ENCODE measurements at places on chromosomes 4 and X.

DNA sequence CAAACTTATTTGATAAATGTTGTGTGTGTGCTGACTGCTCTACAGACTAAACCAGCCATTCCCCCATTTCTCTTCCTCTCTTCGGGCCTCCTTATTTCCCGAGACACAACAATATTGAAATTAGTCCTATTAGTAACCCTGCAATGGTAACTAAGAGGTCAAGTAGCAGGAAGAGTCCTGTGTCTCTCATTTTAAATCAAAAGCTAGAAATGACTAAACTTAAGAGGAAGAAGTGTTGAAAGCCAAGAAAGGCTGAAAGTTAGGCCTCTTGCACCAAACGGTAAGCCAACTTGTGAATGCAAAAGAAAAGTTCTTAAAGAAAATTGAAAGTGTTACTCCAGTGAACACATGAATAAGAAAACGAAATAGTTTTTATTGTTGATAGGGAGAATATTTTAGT, 357.8 kb upstream of the SLC7A11 start:
- no peak for DNase-seq

DNA sequence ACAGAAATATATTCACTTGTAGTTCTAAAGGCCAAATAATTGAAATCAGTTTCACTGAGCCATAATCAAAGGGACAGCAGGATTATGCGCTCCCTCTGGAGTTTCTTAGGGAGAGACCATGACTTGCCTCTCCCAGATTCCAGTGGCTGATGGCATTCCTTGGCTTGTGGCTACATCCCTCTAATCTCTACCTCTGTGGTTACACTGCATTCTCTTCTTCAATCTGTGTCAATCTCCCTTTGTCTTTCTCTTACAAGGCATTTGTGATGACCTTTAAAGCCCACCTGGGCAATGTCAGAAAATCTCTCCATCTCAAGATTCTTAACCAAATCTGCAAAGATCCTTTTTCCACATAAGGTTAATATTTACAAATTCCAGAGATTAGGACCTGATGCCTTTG, 260.2 kb downstream of the UNC5C start:
- no peak for DNase-seq

DNA sequence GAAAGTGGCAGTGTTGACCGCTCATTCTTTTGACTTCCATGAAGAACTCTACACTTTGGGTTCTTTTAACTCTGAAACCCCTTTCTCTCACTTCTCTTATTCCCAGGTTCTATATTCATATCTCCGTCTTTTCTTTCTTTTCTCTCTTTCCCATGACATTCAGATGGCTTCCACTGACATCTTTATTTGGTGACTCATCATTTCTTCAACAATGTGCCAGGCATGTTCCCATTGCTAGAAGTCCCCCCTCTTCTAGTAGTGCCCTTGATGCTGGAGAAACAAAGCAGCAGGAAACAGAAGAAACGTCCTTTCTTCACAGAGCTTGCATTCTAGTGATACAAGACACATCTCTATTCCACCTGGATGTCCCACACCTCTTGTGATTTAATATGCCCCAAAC, 33.3 kb downstream of the PKD2 start:
- no peak for DNase-seq

GRCh38 chr4:3091464-3091863, 17.0 kb downstream of the HTT start:
- DNase-seq, result no peak

DNA sequence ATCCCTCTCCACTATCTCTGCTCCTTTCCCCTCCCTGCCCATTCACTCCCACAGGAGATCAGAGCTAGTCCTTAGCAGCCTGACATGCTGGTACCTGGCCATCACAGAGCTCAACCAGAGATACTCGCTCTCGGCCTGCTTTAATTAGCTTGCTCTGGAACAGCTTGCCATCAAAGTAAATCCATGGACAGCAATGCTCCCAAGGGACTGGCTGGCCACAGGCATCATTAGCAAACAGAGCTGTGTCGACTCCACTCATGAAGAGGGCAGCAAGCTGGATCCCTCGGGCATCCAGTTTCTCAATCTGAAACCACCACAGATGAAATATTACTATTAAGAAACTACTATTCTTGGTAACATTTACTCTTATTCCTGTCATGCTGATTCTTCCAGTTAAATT, 43.4 kb upstream of the PHF8 start:
- no peak for DNase-seq

DNA sequence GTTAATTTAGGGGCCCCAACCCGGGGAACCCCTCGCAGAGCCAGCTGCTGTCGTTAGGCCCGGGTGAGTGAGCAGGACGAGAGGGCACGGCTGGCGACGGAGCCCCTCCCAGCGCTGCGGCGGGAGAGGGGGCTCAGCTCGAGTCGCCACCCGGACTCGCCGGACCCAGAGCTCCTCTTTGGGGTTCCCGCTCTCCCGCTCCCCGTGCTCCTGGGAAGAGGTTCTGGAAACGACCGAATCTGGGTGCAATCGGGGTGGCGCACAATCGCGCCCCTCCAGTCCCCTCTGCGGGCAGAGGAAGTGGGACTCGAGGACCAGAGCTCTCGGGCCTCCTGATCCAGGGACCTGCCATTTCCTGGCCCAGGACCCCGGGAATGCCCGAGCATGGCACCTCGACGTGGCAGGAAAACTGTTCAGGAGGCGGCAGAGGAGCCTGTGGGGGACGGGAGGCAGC, 37.3 kb upstream of the ARAF start:
- DNase-seq, result no peak

- no peak for DNase-seq
These were observed 86.0 kb upstream of the C1QTNF7 start for GRCh38 chr4:15341733-15342300.

GRCh38 chrX:26845056-26845455, 618.1 kb downstream of the PPP4R3C start:
- DNase-seq, result peak; percentile 23

- DNase-seq, result no peak
These were observed 255.1 kb upstream of the GK2 start for GRCh38 chr4:79663141-79663540.

- no peak for DNase-seq
These were observed 24.1 kb downstream of the NAT8L start for GRCh38 chr4:2083116-2083825.

GRCh38 chr4:140343303-140343702, 30.1 kb upstream of the SCOC start:
- no peak for DNase-seq

DNA sequence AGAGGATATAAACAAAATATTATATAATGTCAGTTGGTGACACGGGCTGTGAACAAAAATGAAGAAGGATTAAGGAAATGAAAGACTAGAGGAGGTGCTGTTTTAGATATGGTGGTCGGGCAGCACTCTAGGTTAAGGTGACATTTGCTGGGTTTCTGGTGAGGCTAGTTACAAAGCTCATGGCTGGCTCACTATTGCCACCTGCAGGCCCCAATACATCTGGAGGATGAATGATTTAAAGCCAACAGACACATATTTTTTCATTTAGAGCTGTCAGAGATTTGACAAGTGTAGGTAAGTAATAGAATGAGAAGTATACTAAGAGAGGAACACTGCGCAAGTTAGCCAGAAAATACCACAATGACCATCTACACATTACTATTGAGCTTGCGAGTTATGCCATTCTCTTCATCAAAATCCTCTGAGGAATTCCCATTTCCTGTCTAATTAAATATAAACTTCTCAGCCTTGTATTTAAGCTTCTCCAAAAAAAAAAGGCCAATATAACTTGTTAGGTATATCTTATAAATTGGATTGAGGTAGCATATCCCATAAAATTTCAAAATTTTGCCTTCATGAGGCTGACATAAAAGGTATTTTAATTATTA, 6.4 kb upstream of the FGG start:
- DNase-seq, result peak; percentile 10

DNA sequence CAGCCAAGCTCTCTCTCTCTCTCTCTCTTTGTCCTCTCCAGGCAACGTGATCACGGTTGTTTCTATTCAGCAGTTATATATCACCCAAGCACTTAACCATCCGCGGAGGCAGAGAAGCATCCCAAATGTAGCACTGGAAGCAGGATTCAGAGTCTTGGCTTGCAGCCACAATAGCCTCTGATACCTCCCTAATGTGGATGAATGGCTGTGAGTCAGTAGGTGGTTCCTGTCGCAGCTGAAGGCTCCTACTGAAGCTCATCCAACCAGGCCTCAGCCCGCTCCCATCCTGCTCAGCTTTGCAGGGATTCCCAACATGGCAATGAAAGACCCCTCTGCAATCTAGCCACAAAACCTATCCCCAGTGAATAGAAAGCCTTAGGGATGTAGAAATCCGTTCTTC, 5.1 kb downstream of the HS6ST2 start:
- no peak for DNase-seq

GRCh38 chr4:81921751-81922159, 450.0 kb upstream of the RASGEF1B start:
- no peak for DNase-seq

GRCh38 chr4:3217771-3218170, 31.2 kb upstream of the MSANTD1 start:
- no peak for DNase-seq

- no peak for DNase-seq
These were observed 60.5 kb downstream of the TBC1D14 start for GRCh38 chr4:6969826-6970800.

- no peak for DNase-seq
These were observed 53.9 kb upstream of the MMAA start for GRCh38 chr4:145565328-145565727.

GRCh38 chrX:45745479-45745878, 544.8 kb upstream of the DIPK2B start:
- no peak for DNase-seq

DNA sequence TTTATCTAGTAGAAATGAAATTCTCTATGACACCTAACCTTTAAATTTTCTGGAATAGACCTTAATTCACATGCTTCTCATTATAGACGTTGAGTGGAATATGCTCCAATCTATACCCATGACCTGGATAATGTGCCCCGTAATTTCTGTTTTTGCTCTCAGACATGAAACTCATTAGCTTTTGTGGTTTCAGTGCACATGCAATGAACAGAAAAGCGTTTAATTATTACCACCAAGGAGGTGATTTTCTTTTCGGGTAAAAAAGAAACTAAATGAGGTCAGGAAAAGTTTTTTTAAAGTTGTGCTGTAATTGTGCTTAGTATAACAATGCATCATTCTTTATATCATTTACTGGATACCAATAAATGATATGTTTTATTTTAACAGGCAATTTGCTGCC, 1703.9 kb upstream of the TENM3 start:
- no peak for DNase-seq

- DNase-seq, result no peak
These were observed 1673.8 kb upstream of the AGA start for GRCh38 chr4:179116011-179116410.

GRCh38 chr4:55926610-55927009, 22.1 kb upstream of the CEP135 start:
- no peak for DNase-seq
